ENCODE measurements at places on chromosomes 16 and 17.

DNA sequence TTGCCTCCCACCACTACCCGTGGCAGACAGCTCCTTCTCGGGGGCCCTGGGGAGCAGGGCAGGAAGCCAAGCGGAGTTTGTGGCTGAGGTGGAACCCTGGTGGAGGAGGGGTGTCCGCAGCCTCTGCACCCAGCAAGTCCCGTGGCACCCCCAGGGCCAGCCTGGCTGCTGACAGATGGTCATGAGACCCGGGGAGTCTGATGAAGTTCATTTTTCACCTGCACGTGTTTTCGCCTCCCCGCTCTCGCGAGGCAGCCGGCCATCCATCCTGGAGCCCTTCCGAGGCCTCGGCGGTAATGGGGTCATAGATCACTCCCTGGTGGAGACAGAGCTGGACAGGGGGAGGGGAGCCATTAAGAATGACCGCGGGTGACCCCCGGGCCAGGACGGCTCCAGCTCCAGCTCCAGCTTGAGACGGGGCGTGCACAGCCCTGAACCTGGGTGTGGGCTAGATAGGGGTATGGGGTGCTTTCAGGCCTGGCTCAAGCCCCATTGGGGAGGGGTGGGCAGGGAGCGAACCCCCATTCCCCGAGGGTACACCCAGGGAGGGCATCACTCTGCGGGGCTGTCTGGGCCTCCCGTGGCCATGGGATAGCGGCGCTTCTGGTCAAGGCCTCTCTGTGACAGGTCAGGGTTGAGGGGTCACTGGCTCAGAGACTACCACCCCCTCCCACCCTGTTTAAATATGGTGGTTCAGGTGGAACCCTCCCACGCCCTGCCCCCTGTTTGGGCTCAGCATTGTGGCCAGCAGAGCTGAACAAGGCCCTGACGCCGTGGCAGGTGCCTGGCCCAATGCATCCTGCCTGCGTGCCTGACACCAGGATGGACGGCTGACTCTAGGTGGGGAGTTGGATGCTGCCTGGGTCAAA, 227.4 kb upstream of the GSE1 start:
- no peak for DNase-seq

DNA sequence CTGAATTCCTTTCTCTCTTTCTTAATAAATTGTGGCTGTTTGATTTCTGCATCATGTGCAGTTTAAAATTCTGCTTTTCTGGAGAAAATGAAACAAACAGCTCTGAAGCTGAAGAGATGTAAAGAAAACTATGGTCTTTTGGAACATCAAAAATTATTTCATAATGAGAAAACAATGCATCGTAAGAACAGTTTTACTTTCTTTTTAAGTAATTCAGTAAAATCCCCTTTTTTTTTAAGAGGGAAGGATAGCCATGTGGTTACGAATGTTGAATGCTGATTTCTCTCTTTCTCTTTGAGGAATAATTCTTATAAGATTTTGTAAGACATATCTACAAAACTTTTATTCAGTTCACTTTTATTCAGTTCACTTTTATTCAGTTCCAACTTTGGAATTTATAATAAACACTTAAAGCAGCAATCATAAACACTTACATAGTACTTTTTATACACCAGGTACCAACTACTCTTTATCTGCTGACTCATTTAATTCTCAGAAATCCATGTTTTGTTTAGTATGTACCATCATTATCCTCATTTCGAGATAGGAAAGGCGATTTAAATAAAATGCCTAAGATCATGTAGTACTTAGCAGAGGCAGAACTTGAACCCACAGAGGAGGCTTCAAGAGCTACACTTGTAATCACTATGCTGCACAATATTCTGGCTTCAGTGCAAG, 26.6 kb downstream of the CNTNAP4 start:
- no peak for DNase-seq

GRCh38 chr17:68516732-68517131, 4.5 kb downstream of the PRKAR1A start:
- no peak for DNase-seq

GRCh38 chr16:1924095-1924494, 5.9 kb upstream of the HS3ST6 start:
- DNase-seq: no peak

DNA sequence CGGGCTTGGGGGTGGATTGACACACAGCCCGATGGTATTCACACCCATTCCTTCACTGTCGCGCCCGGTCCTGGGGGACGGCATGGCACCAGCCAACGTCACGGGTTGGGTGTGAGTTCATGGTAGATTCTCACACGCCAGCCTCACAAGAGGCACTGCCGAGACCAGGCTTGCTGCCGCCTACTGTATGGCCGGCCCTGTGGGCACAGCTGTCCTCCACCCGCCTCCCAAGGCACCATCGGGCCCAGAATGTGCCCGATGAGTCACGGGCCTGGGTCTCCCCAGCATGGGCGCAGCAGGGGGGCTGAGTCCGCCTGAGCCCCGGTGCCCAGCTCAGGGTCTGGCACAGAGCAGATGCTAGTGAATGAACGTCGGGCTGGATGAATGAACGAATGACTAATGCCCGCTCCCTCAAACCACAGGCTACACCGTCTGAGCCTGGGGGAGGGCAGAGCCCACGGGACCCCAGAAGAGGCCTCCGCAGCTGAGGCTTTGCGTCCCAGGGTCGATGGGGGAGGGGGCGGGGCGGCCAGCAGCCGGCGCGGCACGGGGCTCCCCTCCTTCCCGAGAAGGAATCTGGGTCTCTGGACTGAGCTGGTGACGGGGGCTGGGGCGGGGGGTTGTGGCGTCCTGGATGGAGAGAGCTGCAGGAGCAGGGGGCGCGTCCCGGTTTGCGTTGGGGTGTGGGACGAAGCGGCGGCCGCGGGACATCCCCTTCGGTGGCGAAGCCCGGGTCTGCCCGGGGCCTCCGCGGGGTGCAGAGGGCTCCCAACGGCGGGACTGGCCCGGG, 829 bp downstream of the PITPNM3 start:
- peak; percentile 53 for DNase-seq

- no peak for DNase-seq
These were observed 774 bp upstream of the MAF start for GRCh38 chr16:79601092-79601930.

GRCh38 chr16:89805136-89805905, 11.1 kb downstream of the FANCA start:
- peak; percentile 90 for DNase-seq

DNA sequence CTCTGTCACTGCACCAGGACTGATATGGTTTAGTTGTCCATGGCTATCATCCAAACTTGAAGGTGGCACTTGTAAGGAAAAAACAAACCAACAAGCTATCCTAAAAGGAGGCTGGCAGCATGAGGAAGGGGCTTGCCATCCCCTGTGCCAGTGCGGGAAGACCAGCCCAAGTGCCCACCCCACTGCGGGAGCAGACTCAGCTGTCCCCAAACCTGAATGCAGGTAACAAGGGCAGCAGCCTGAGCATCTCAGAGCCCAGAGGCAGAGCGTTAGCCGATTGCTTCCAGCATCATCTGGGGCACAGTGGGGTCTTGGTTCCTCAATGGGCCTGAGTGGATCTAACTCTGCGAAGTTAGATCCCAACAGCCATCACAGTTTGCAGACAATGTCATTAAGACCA, 29.2 kb upstream of the C16orf78 start:
- no peak for DNase-seq

DNA sequence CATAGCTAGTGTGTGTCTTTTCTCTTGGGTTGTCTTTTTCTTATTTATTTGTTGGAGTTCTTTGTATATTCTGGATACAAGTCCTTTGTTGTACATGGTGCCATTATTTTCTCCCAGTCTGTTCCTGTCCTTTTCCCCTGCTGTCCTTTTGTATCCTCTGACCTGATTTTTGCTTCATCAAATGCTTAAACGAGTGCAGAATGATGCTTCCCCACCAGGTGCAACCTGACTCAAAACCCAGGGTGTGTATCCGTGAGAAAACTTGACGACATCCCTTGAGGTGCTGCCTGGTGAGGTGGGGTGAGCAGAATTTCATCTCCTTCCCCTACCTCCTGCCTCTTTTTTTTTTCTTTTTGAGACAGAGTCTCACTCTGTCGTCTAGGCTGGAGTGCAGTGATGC, 88.6 kb downstream of the NTN1 start:
- no peak for DNase-seq

DNA sequence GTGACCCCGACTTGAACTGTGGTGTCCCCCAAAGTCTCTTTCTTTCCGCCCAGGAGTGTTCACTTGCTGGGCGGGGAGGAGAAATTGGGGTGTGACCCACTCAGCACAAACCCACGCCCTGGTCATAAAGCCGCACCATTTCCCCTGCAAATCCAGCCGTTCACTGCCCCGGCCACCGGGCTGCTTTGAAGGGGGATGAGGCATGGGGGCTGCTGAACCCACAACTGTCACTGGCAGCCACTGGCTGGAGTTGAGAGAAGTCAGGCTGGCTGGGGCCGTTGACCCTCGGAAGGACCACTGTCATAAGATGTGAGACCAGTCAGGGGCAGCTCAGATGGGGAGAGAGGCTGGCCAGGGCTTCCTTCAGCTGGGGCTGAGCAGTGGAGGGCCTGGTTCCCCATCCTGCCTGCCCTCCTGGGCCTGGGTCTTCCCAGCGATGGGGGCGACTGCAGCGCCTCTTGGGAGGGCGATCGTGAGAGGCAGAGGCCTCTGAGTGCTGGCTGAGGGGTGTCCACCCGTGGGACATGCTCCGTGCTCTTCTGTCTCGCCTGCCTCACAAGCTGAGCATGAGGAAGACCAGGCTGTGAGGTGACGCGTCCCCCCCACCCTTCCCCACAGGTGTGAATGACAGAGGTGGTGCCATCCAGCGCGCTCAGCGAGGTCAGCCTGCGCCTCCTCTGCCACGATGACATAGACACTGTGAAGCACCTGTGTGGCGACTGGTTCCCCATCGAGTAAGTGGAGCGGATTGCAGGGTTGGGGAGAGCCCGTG, 19.5 kb downstream of the C16orf90 start:
- DNase-seq: no peak

- no peak for DNase-seq
These were observed 5.8 kb downstream of the C16orf95 start for GRCh38 chr16:87311387-87311786.

Data from fibroblast of skin of right quadriceps (primary cell).